Renal pelvis (tissue), 12 donors: ENCODE measurements at places on chromosomes 3 and 15.

DNA sequence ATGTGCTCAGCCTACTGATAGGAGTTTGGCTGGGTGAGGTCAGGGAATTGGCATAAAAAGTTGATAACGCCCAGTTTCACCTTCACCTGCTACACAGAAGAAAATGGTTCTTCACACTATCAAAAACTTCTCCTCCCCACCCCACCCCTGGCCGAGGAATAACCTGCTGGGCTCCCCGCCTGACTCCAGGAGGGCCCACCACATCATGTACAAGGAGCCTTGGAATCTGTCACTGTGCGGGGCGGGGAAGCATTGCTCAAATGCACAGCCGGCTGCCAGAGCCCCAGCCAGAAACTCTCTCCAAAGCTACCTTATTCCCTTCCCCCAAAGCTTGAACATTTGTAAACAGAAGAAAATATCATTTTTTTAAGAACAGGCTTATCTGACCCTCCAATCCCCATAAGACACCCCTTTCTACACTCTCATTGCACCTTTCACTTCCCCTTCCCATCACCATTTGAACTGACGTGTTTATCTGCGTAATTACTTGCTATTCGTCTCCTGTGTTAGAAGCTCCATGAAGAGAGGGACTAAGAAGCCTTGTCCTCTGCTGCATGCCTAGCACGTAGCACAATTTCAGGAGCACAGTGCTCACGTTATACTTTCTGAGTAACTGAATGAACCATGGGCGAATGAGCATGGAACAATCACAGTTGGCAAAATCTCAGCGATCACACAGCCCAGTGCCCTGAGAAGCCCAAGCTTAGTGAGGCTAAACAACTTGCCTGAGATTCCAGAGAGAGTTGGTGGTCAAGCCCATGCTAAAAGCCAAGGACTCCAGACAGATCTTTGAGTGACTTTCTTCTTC, 82.9 kb downstream of the HES1 start:
- no peak for DNase-seq

DNA sequence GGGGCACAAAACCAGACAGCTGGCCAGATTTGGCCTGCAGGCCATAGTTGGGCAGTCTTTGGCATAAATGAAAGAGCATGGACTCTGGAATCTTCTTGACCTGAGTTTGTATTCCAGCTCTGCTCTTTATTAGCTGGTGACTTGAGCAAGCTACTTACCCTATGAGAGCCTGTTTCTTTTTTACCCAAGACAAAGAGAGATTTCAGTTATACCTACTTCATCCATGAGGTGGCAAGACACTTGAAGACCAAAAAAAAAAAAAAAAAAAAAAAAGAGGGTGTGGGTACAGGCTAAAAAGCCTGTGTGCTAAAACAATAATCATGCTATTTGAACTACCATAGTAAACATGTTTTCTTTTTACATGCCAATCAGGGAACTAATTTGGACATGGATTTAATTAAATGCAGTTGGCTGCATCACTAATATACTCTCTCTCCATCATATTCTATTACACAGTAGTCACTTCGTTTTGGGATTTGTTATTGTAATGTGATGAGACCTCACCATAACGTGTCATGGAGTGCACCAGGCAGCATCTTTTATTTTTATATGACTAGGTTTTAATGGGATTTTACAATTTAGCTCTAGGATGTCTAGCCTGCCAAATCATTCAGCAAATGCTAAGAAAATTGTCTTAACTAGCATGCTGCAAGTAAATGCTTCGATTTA, 109.2 kb upstream of the FHIT start:
- no peak for DNase-seq

- no peak for DNase-seq
Observed at GRCh38 chr3:180961552-180961951, 28.0 kb downstream of the DNAJC19 start.

DNA sequence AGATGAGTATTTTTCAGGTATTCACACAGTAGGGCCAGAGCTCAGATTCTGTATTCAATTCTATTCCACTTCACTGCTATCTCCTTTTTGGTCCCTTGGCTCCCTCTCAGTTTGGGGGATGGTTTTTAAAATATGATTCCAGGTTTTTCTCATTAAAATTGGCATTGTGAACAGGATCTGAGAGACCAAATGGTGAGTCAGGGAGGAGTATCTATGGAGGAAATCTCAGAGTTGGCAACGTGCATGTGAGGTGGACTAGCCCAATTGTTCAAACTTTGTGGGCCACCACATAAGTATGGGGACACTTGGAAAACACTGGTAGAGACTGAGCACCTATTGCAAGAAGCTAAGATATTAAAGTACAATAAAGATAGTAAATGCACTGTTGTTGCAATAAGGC, 53.9 kb upstream of the TTC14 start:
- DNase-seq: no peak

DNA sequence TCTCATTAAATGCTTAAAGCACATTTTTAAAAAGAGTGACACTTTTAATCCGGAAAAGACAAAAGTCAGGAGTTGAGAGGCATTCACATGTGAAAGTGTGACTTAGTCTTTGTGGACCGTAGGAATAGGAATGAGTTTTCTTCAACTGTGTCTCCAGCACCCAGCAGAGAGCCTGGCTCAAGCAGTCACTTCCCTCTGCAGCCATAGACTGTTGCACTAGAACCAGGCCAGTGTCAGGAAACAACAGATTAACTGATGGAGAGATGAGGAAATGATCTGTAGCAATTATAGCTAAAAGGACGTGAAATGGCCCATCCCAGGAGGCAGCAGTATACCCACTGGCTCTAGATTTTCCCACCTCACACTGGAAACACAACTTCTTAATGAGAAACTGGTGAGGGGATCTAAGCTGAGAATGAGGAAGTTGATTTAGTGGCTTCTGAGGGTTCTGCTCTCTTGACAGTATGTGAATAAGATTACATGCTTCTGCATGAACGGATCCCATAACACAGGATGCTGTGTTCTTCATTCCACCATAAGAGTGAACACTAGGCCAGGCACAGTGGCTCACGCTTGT, 19.8 kb downstream of the CFAP92 start:
- no peak for DNase-seq
